T-helper 17 cell (primary cell): ENCODE measurements at places on chromosomes 6 and 20.
A peak's percentile ranks its signal among the peaks of the same experiment; 100 is the strongest.

DNA sequence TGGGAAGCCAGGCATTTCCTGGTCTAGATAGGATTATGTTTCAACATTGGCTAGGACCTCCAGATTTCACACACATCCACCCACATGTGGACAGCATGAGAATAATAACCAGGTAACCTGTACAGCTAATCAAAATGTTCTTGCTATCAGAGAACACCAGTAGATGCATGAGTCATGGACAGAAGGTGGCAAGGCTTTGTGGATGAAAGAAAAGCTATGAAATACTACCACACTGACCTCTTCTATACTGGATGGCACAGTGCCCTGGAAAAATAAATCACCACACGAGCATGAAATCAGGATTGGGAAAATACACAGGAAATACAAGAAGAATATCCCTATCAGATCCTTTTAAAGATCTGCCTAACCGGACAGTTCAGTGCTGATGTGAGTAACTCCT, 113.0 kb downstream of the GMDS start:
- no peaks in the 10 kb centered on the region for H3K27me3 ChIP-seq
- peaks cover 25% of the 10 kb centered on the region for H3K4me1 ChIP-seq
- H3K4me3 ChIP-seq, result no peak overlapping the region
- DNase-seq, result no peak
- H3K27ac ChIP-seq, result no peak overlapping the region

GRCh38 chr6:137150072-137150471, 23.4 kb downstream of the IL22RA2 start:
- peaks cover 4% of the 10 kb centered on the region for H3K4me1 ChIP-seq
- no peaks in the 10 kb centered on the region for H3K27me3 ChIP-seq
- DNase-seq, result no peak
- H3K36me3 ChIP-seq, result no peaks in the 10 kb centered on the region
- H3K4me3 ChIP-seq, result no peak overlapping the region

DNA sequence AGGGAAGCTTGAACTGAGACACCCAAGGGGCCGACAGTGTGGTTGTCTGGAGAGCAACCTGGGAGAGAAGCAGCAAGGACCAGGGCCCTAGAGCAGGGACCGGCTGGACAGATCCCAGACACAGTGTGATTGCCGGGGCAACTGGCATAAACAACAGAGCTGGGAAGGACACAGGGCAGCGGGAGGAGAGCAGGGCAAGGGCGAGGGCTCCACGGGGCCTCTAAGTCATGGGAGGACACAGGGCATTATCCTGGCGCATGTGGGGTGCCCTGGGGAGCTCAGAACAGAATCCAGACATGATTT, 31.1 kb upstream of the CCR6 start:
- peak overlapping the region; percentile 90 for H3K4me3 ChIP-seq
- no peaks in the 10 kb centered on the region for H3K36me3 ChIP-seq
- H3K4me1 ChIP-seq, result peaks cover 53% of the 10 kb centered on the region
- H3K27me3 ChIP-seq, result no peaks in the 10 kb centered on the region
- DNase-seq, result no peak

GRCh38 chr20:15925376-15925775, 647.9 kb downstream of the KIF16B start:
- H3K27ac ChIP-seq, result no peak overlapping the region
- no peaks in the 10 kb centered on the region for H3K27me3 ChIP-seq
- no peaks in the 10 kb centered on the region for H3K36me3 ChIP-seq

GRCh38 chr20:24598996-24599395, 129.6 kb downstream of the SYNDIG1 start:
- H3K27me3 ChIP-seq, result peaks cover 6% of the 10 kb centered on the region
- H3K4me3 ChIP-seq, result no peak overlapping the region
- no peaks in the 10 kb centered on the region for H3K4me1 ChIP-seq
- H3K36me3 ChIP-seq, result peaks cover 3% of the 10 kb centered on the region

DNA sequence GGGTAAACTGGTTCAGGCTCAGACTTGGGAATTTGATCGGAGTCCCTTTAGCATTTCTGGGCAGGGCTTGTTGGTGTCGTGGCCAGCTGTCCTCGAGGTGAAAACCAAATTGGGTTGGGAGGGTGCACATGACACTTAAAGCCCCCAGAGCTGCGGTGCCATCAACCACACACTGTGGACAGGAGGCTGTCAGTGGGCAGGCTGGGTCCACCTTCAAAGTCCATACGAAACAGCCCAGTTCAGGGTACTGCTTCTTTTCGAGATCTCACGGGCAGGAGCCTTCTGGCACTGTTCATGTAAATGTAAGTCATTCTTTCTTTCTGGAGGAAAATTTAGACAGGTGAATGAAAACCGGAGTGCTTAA, 7.0 kb downstream of the SYNJ2 start:
- no peaks in the 10 kb centered on the region for H3K36me3 ChIP-seq
- no peak for DNase-seq
- peaks cover 37% of the 10 kb centered on the region for H3K4me1 ChIP-seq
- no peak overlapping the region for H3K27ac ChIP-seq
- no peak overlapping the region for H3K4me3 ChIP-seq
